ENCODE measurements at places on chromosomes 3 and 15. TPM values are rescaled to one million over a fixed set of nuclear protein-coding genes. Genes with fewer than 3 reads are reported as not detected.

GRCh38 chr3:63588895-63589294 is 63.6 kb upstream of the SNTN start:
- no peak for DNase-seq

DNA sequence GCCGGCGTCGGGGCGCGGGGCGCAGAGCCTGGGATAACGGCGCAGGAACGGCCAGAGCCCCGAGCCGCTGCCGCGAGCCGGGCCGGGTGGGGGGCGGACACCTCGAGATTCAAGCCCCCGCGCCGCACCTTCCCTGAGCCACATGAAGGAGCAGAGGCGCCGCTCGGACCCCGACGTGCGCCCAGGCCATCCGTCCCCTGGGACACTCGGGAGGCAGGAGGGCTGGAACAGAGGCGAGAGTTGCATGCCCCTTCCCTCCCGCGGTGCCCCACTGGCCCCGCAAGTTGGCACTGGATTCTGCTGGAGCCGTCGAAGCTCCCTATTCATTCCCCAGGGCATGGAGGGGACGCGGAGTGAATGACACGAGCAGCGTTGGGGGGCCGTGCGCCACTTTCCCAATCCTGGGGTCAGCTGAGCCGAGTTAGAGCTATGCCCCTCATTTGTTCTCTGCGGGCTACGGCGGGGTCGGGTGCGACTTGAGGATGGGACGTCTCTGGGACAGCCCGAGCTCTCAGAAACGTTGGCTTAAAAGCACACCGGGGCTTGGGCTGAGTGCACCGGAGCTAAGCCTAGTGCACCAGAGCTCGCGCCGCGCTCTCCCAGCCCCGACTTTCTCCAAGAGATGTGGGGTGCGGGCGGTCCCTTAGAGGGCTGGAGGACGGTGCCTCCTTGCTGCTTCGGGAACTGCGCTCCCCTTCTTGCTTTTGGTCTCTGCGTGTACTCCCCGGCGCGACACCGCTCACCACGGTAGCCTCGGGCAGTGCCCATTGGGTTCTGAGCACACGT is 588 bp downstream of the SLC6A1 start:
- DNase-seq: no peak

GRCh38 chr15:38438031-38438986 is 15.6 kb upstream of the FAM98B start:
- no peak for DNase-seq

GRCh38 chr3:32334675-32335074 is 57.0 kb upstream of the CMTM7 start:
- DNase-seq: no peak

- DNase-seq: no peak
Measured at GRCh38 chr3:17964108-17964507, 221.7 kb upstream of the TBC1D5 start.

DNA sequence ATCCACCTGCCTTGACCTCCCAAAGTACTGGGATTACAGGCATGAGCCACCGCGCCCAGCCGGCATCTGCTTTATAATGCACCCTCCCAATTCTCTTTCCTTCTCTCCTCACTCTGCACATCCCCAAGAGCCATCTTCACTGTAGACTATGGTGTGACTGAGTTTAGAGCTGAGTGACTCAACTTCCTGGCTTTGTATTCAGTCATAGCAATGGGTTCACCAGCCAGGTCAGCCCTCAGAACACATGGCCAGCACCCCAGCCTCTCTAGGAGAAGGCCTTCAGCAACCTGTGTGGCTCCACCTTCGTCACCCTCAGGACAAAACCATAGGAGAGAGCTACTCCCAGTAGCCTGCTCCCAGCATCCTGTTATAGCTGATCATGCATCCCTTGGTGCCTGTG is 33.0 kb downstream of the ARID3B start:
- no peak for DNase-seq

GRCh38 chr15:63420333-63420747 is 38.7 kb upstream of the CA12 start:
- DNase-seq: no peak

The CLRN1 gene
- total RNA-seq: not detected

The ADIPOQ gene
- 0.26 TPM for total RNA-seq

The TMIE gene
- total RNA-seq: 0.29 TPM

The CD200R1 gene
- total RNA-seq: 1.5 TPM

The IGF1R gene
- 46.9 TPM for total RNA-seq

The GALNT15 gene
- total RNA-seq: 3.9 TPM

The C3orf85 gene
- not detected for total RNA-seq

The SATB1 gene
- 39.9 TPM for total RNA-seq
